GM04504 (cell line): ENCODE measurements at places on chromosomes 2 and 18.

GRCh38 chr18:53033128-53033527, 693.1 kb downstream of the DCC start:
- DNase-seq = no peak

- no peak for DNase-seq
Observed at GRCh38 chr2:224671731-224672130, 44.4 kb downstream of the CCDC195 start.

- no peak for DNase-seq
Observed at GRCh38 chr2:61750624-61751023, 103.2 kb downstream of the FAM161A start.

GRCh38 chr2:74441170-74441689, 507 bp downstream of the RTKN start:
- DNase-seq = no peak

GRCh38 chr2:122203523-122203922, 448.1 kb downstream of the TSN start:
- peak; percentile 13 for DNase-seq

GRCh38 chr2:64626963-64627760, 26.6 kb downstream of the SERTAD2 start:
- no peak for DNase-seq

GRCh38 chr18:63872586-63872985, 14.9 kb upstream of the SERPINB2 start:
- DNase-seq = no peak

DNA sequence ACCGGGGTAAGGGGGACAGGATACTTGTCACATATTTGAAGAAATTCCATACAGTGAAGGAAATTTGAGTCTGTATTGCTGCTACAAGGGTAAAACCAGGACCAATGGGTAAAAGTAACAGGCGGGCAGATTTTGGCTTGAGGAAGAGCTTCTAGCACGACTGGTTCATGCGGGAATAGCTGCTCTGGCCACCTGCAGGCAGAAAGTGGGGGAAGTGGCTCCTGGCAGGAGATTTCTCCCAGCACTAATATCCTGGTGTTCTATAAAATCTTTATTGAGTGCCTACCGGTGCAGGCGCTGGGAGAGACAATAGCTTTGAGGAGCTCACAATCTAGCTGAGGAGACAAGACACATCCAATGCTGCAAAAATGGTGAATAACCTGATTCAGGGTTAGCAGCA, 198.5 kb downstream of the LOXHD1 start:
- DNase-seq = no peak

GRCh38 chr18:31686572-31686971, 2.2 kb upstream of the B4GALT6 start:
- no peak for DNase-seq

GRCh38 chr18:29164993-29165599, 988.2 kb upstream of the CDH2 start:
- DNase-seq = peak; percentile 48

GRCh38 chr18:72201032-72201431, 343.1 kb downstream of the CBLN2 start:
- no peak for DNase-seq

- no peak for DNase-seq
Observed at GRCh38 chr2:191056228-191056627, 42.3 kb upstream of the STAT1 start.

- DNase-seq = no peak
Observed at GRCh38 chr18:61954096-61954746, 61.4 kb upstream of the RNF152 start.

- no peak for DNase-seq
Observed at GRCh38 chr18:55893948-55894347, 306.0 kb upstream of the TCF4 start.

GRCh38 chr2:30224151-30224550, 7.2 kb upstream of the LBH start:
- no peak for DNase-seq

GRCh38 chr2:80476535-80477117, 172.1 kb upstream of the LRRTM1 start:
- DNase-seq = no peak

GRCh38 chr18:9062418-9062751, 40.1 kb upstream of the NDUFV2 start:
- no peak for DNase-seq

GRCh38 chr2:17068021-17068420, 402.4 kb upstream of the CYRIA start:
- DNase-seq = no peak

GRCh38 chr2:109193807-109194619, 65.0 kb downstream of the SH3RF3 start:
- DNase-seq = no peak

GRCh38 chr2:4090668-4091630, 387.6 kb downstream of the DCDC2C start:
- no peak for DNase-seq
